Tibial nerve (tissue), 4 donors: ENCODE measurements at places on chromosomes 7 and 10. TPM values are rescaled to one million over a fixed set of nuclear protein-coding genes. Genes with fewer than 3 reads are reported as not detected.

The GPR158 gene
- 0.39 TPM for total RNA-seq

DNA sequence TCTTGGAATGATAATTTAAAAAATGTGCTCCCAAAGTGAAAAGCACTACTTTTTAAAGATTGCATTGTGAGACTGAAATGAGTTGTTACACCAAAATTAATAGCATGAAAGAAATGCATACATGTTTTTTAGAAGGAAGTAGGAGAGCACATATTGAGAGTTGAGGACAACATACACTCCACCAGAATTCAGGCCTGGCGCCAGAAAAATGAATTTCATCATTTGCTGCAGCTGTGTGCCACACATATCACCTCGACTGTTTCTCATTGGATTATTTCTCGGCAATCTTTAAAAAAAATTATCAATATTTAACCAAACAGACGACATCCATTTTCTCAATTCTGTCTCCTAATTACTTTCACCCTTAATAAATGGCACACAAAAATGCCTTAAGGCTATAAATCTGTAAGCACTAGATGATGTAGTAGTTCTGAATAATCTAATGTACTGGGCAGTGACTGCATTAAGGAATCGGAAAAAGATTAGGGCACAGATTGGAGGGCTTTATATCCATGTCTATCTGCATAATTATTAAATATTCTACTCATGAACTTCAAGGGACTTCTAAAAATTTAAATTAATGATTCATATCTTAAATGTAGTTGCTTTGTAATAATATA lies 590.4 kb downstream of the NXPH1 start:
- H3K4me1 ChIP-seq, result no peaks in the 10 kb centered on the region
- H3K27ac ChIP-seq, result no peak overlapping the region
- DNase-seq, result no peak
- no peaks in the 10 kb centered on the region for H3K27me3 ChIP-seq
- H3K4me3 ChIP-seq, result no peak overlapping the region

GRCh38 chr10:74314166-74314565 lies 163.1 kb downstream of the ADK start:
- no peaks in the 10 kb centered on the region for H3K4me1 ChIP-seq
- H3K4me3 ChIP-seq, result peak overlapping the region; percentile 23
- H3K27ac ChIP-seq, result no peak overlapping the region
- no peaks in the 10 kb centered on the region for H3K27me3 ChIP-seq
- no peak for DNase-seq

GRCh38 chr7:141956084-141956483 lies 9.3 kb upstream of the CLEC5A start:
- no peak for DNase-seq
- no peak overlapping the region for H3K27ac ChIP-seq
- no peaks in the 10 kb centered on the region for H3K4me1 ChIP-seq
- H3K27me3 ChIP-seq, result no peaks in the 10 kb centered on the region
- no peaks in the 10 kb centered on the region for H3K36me3 ChIP-seq
- H3K4me3 ChIP-seq, result no peak overlapping the region

The GIMAP5 gene
- 36.0 TPM for total RNA-seq

GRCh38 chr10:56771343-56771742 lies 410.3 kb upstream of the ZWINT start:
- H3K4me3 ChIP-seq, result no peak overlapping the region
- no peaks in the 10 kb centered on the region for H3K4me1 ChIP-seq
- H3K27ac ChIP-seq, result no peak overlapping the region
- no peaks in the 10 kb centered on the region for H3K36me3 ChIP-seq

The WDR11 gene
- 61.8 TPM for total RNA-seq

The OR13A1 gene
- not detected for total RNA-seq

The CXCL12 gene
- total RNA-seq, result 119 TPM

The GPR26 gene
- not detected for total RNA-seq

- H3K4me1 ChIP-seq, result no peaks in the 10 kb centered on the region
- no peak overlapping the region for H3K27ac ChIP-seq
- DNase-seq, result no peak
- no peaks in the 10 kb centered on the region for H3K36me3 ChIP-seq
- no peaks in the 10 kb centered on the region for H3K27me3 ChIP-seq
- no peak overlapping the region for H3K4me3 ChIP-seq
These were observed 4.7 kb upstream of the COMTD1 start for GRCh38 chr10:75240329-75241076.

The LGI1 gene
- 8.4 TPM for total RNA-seq

DNA sequence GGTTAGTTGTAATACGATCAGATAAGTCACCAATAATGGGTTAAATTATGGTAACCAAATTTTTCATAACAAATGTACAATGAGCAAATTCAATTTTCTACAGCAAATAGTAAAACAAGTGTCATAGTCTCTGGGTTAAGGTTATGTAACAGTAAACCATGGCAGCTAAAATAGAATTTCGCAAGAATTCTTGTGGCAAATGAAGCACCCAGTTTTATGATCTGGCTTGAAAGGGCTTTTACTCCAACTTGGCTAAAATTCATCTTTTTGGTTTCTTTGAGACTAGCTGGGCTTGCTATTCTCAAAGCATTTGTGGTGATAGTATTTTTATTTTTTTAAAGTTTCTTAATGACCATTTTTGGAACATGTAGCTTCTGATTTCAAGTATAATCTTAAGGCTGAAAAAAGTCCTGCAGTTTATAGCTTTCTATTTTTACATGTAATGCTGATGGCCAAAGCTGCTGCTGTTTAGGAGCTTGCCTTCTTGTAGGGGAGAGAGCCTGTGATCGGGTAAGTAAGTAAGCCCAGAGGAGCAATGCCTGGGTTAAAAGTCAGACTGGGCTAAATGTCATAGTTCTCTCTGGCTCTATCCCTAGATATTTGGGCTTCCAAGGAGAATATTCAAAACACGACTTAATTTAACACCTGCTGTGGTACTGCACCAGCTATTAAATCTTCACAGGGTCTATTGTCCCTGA lies 55.5 kb upstream of the SYPL1 start:
- no peaks in the 10 kb centered on the region for H3K27me3 ChIP-seq
- no peaks in the 10 kb centered on the region for H3K36me3 ChIP-seq
- peaks cover 5% of the 10 kb centered on the region for H3K4me1 ChIP-seq
- DNase-seq, result no peak

GRCh38 chr10:101054351-101054750 lies 7.4 kb upstream of the KAZALD1 start:
- H3K36me3 ChIP-seq, result no peaks in the 10 kb centered on the region
- no peak overlapping the region for H3K27ac ChIP-seq
- DNase-seq, result no peak

GRCh38 chr7:28551331-28551730 lies 139.0 kb downstream of the CREB5 start:
- H3K4me3 ChIP-seq, result no peak overlapping the region
- no peak for DNase-seq
- H3K36me3 ChIP-seq, result no peaks in the 10 kb centered on the region
- H3K4me1 ChIP-seq, result no peaks in the 10 kb centered on the region
- no peak overlapping the region for H3K27ac ChIP-seq
- H3K27me3 ChIP-seq, result no peaks in the 10 kb centered on the region

The IRF5 gene
- 7.8 TPM for total RNA-seq

The HHEX gene
- 8.4 TPM for total RNA-seq

DNA sequence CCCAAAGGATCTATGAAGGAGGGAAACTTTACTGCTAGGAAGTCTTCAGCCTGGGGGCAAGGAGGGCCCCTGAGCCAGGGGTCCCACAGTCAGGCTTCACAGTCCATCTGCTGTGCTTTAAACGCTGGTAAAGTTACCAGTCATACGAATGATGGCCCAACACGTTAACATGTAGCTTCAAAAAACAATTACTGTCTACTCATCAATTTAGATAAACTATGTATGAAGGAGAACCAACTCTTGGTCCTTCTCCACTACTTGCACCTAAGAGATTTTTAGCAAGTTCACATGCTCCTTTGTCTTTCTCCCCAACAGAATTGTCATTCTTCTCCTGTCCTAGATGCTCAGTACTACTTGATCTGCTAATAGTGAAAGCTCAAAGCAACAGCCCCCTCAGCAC lies 16.6 kb downstream of the JCAD start:
- H3K4me1 ChIP-seq, result no peaks in the 10 kb centered on the region
- no peak overlapping the region for H3K27ac ChIP-seq
- peaks cover 38% of the 10 kb centered on the region for H3K36me3 ChIP-seq
- H3K4me3 ChIP-seq, result no peak overlapping the region

DNA sequence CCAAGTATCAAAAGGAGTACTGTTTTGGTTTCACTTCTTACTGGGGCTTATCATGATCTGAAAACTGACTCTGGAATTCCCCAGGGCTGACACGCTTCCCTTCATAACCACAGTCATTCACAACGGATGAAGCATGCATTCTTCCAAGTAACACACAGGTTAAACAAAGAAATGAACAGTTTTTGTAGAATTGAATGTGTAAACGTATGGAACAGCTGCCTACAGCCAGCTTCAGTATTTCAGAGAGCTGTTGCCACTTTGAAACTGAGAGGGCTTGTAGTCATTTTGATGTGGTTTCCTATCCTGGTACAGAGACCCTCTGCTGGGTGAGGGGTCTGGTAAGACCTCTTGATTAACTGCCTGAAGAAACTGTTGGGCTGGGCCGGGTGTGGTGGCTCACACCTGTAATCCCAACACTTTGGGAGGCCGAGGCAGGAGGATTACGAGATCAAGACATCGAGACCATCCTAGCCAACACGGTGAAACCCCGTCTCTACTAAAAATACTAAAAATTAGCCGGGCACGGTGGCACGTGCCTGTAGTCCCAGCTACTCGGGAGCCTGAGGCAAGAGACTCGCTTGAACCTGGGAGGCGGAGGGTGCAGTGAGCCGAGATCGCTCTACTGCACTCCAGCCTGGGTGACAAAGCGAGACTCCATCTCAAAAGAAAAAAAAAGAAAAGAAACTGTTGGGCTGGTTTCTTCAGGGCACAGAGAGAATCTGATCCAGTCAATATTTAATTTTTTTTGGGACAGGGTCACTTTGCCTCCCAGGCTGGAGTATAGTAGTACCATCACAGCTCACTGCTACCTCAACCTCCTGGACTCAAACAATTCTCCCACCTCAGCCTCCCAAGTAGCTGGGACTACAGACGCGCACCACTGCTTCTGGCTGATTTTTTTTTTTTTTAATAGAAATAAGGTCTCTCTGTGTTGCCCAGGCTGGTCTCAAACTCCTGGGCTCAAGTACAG lies 4.7 kb downstream of the NFE2L3 start:
- H3K27ac ChIP-seq, result no peak overlapping the region
- H3K36me3 ChIP-seq, result no peaks in the 10 kb centered on the region
- H3K4me3 ChIP-seq, result peak overlapping the region; percentile 13
- H3K27me3 ChIP-seq, result peaks cover 6% of the 10 kb centered on the region
- DNase-seq, result no peak

- H3K27me3 ChIP-seq, result no peaks in the 10 kb centered on the region
- peak overlapping the region; percentile 82 for H3K27ac ChIP-seq
- no peak for DNase-seq
- H3K36me3 ChIP-seq, result no peaks in the 10 kb centered on the region
These were observed 93.8 kb downstream of the INPP5A start for GRCh38 chr10:132631338-132631735.

The SCART1 gene
- 8.1 TPM for total RNA-seq

DNA sequence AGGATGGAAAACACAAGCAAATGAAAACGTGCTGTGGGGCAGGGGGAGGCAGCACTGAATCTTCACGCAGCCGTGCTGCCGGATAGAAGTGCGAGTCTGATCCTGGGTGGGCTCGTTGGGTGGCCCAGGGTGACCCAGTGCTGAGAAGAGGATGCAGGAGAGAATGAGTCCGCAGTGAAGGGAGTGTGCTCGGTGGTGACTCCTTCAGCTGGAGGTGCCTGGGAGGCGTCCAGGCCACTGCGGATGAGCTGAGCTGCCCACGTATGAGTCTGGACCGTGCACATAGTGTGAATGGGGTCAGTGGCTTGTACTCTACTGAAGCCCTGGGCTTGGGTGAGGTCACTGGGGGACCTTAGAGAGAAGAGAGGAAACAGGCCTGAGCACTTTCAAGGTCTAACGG lies 190.0 kb upstream of the MGMT start:
- no peak overlapping the region for H3K4me3 ChIP-seq
- H3K27ac ChIP-seq, result no peak overlapping the region
- DNase-seq, result no peak
- no peaks in the 10 kb centered on the region for H3K27me3 ChIP-seq

GRCh38 chr10:61765176-61766087 lies 102.7 kb downstream of the CABCOCO1 start:
- H3K27me3 ChIP-seq, result no peaks in the 10 kb centered on the region
- H3K4me3 ChIP-seq, result no peak overlapping the region
- no peaks in the 10 kb centered on the region for H3K36me3 ChIP-seq
- no peak for DNase-seq
- H3K27ac ChIP-seq, result no peak overlapping the region

The MKI67 gene
- total RNA-seq, result 6.9 TPM

DNA sequence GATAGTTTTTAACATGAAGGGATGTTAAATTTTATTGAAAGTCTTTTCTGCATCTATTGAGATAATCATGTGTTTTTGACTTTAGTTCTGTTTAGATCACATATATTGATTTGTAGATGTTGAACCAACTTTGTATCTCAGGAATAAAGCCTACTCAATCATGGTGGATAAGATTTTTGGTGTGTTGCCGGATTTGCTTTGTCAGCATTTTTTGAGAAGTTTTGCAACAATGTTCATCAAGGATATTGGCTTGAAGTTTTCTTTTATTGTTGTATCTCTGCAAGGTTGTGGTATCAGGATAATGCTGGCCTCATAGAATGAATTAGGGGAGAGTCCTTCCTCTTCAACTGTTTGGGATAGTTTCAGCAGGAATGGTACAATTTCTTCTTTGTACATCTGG lies 9.3 kb upstream of the PPP1R3A start:
- no peaks in the 10 kb centered on the region for H3K4me1 ChIP-seq
- no peak overlapping the region for H3K4me3 ChIP-seq
- DNase-seq, result no peak
- no peak overlapping the region for H3K27ac ChIP-seq
